Epithelial cell of umbilical artery (primary cell): ENCODE measurements at places on chromosomes 5 and 9. TPM values are rescaled to one million over a fixed set of nuclear protein-coding genes. Genes with fewer than 3 reads are reported as not detected.

PCDHGA1 gene
- total RNA-seq, result under 0.01 and 0.32 TPM in 2 replicates

SLC6A3 gene
- total RNA-seq, result under 0.01 TPM in 1 of 2 replicates, not detected in the other

F2R gene
- 144 and 181 TPM in 2 replicates for total RNA-seq

SPINK4 gene
- not detected in 2 replicates for total RNA-seq

MEIKIN gene
- not detected in 2 replicates for total RNA-seq

HNRNPK gene
- total RNA-seq, result 741 and 777 TPM in 2 replicates

KCNV2 gene
- not detected in 2 replicates for total RNA-seq

ISL1 gene
- 0.76 TPM in 1 of 2 replicates, not detected in the other for total RNA-seq

CARTPT gene
- not detected in 2 replicates for total RNA-seq

EPB41L4A gene
- total RNA-seq, result 8.8 and 12.0 TPM in 2 replicates

PCDHB9 gene
- total RNA-seq, result 0.15 TPM in 1 of 2 replicates, not detected in the other

CCL28 gene
- total RNA-seq, result 0.65 and 1.1 TPM in 2 replicates
